DMS79 treated with DMSO at 0.1 percent for 48 hours (cell line): ENCODE measurements at places on chromosomes 12 and 14.

- DNase-seq, result no peak
Observed at GRCh38 chr14:93017301-93017797, 94.4 kb downstream of the CHGA start.

DNA sequence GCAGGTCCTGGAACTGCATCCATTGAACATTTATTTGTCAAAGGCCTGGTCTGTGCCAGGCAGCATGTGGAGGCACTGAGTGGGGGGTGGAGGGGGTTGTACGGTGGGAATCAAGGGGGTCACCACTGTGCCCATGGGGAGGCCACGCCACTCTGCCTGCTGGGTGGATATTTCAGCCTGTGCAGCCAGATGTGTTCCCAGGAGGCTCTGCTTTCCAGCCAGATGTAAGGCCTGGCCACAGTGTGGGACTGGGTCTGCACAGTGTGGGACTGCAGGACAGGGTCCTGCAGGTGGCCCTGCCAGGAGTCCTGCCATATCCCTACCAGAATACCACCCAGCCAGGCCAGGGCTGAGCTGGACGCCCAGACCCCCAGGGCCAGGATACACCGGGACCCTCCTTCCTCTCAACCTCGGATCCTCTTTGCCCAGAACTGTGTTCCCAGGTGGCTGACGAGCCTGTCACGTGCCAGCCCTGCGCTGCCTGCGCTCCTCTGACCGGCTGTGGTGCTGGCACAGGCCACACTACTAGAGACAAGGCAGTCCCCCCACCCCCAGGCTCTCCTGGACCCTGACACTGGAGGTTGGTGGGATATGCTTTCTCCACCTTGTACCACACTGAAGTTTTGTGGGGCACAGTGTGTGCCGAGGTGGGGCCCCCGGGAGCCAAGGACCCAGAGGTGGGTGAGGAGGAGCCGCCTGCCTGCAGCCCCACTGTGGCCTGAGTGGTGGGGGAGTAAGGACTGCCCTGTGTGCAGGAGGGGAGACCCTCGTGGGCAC, 17.5 kb downstream of the XRCC3 start:
- no peak for DNase-seq

GRCh38 chr12:46351886-46352650, 20.5 kb downstream of the SLC38A2 start:
- peak; percentile 57 for DNase-seq

DNA sequence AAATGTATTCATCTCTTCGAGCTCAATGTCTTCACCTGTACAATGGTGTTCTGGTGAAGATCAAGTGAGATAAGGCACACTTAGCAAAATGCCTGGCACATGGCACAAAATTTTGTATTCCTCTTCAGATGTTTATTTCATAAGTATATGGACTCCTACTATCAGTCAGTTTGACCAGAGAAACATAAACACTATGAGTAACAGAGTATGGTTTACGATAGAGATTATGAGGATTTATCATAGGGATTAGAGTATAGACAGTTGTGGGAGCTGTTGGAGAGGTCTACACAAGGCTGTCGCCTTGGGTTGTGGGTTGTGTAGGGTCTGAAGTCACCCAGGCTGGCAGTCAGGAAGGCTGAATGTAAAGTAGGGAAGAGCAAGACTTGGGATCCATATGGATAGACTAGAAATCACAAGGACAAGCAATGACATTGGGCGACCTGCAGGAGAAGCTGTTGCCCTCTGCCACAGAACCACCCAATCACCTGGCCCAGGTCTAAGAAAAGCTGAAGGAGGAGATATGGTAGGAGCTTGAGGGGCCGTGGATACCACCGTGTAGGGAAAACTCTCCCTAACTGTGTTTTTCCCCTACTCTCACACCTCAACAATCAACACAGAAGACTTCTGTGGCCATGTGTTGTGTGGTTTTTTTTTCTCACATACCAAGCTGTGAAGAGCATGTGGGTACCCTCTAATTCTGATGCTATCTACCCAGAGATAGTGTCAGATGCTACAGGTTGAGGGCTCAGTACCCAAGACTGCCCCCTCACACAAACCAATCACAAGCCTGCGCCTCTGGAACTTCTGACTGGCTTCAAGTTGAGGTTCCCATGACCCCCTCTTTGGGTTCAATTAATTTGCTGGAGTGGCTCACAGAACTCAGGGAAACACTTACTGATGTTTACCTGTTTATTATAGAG, 27.2 kb upstream of the RESF1 start:
- no peak for DNase-seq

DNA sequence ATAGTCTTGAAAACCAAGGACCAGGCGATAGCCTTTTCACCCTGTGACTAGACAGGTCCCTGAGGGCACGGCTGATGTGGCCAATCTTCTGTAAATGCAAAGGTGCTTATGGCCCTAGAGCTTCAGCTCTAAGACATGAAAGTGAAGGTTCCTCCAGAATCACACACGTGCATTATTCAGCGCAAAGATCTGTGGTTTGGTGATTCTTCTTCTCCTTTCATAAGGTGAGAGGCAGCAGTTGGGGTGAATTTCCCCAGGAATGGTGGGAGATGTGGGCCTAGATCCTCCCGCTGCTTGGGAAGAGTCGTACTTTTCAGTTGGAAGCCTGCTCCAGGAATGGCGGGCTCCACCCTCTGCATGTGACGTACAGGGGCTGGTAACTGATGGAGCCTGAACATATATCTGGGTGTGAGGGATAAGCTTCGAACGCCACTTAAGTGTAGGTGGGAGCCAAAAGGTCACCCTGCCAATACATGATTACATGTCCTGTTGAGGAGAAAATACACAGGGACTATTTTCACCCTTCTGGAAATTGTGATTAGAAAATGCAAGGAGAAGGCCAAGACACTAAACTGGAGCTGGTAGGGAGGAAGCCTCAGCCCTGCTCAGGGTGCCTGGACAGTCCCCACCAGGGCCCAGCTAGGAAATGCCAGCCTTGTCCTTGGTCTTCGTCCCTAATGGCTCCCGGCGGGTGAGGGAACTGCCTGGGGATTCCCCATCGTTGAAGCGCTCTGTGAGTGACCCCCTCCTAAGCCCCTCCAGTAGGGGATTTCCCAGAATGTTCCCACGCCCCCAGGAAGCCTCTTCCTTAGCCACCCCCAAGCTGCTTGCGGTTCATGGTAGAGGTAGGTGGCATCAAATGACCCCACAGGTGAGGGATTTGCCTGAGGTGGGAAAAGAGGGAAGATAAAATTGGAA, 17.6 kb downstream of the BATF start:
- DNase-seq, result no peak

DNA sequence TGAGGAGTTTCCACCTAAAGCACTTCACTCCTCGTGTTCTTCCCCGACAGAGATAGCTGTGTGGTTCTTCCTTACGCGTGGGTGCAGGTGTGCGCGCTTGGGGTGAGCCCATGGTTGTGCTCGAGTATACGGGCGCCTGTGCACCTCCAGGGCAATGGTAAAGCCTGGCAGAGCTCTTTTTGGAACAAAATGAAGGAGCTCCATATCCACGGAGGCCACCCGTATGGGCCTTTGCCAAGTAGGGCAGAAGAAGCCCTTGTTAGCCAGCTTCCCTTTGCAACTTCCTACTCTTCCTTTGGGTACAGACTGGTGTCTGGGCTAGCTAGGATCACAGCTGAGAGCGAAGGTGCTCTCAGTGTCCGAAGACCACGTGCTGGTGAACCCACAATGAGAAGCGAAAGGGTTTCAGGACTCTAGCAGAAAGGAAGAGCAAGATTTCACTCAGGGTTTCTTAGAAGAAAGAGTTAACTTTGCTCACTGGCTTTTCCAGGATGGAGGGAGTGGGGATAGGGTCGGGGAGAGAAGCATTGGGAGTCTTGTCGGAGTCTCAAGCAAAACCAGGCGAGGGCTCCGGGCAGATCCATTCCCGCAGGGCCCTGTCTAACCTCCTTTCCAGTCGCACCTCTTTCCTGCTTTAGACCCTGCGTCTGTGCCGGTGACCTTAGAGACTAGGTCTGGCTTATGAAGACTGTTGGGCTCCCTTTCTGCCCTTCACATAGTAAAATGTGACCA, 960 bp upstream of the LRFN5 start:
- peak; percentile 95 for DNase-seq

- no peak for DNase-seq
Observed at GRCh38 chr12:53102883-53103807, at the start of gene SOAT2. TSS of gene SOAT2 (plus strand) at chr12:53103486. CDS start at chr12:53103578, 92 bp downstream.

DNA sequence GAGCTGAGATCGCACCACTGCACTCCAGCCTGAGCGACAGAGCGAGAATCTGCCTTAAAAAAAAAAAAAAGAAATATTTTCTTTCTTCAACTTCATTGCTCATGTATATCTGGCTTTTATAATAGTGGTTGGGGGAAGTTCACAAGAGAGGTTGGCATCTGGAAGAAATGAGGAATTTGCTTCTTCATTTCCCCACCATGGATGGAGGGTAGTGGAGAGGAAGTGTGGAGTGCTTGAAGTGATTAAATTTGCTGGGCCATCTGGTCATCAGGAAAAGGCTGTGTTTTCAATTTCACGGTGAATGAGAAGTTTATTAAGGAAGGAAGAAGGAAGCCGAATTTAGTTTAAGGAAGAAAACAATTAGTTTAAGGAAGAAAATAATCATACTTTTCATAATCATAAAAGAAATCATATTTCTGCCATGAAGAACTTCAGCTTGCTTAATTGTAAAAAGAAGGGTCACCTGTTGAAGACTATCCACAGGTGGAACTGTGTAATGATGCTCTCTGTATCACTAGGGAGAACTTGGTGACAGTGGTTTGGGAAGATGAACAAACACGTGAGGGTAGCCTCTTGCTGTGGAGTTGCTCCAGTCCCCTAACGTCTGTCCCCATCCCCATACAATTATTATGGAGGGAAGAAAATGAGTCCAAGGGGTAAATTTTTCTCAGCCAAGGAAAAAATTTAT, 197.3 kb upstream of the ARHGAP5 start:
- DNase-seq, result no peak

GRCh38 chr14:70635971-70636595, 5.6 kb upstream of the TTC9 start:
- no peak for DNase-seq

- DNase-seq, result peak; percentile 77
Observed at GRCh38 chr14:63454863-63455622, 88.1 kb downstream of the PPP2R5E start.

DNA sequence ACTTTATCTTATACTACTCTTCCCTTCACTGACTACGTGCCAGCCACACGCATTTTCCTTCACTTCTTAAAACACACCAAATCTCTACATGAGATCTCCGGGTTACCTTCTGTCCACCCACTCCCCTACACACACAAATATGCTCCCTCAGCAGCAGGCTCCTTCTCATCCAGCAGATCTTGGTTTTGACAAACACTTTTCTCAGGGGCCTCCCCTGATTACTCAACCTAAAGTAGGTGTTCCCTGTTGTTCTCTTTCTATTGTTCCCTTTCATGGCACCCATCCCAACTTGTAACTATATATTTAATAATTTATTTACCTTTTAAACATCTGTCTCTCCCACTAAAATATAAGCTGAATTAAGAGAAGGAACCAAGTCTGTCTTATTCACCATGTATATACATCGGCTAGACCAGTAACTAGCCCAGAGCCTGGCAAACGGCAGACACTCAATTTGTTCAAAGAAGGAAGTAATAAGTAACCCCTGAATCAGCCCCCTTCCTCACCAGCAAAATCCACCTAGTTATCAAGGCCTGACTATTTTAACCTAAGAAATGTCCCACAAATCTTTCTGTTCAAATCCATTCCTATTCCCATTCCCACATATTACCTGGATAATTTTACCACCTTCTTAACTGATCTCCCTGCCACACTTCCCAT, 2.7 kb downstream of the C2CD5 start:
- DNase-seq, result no peak

DNA sequence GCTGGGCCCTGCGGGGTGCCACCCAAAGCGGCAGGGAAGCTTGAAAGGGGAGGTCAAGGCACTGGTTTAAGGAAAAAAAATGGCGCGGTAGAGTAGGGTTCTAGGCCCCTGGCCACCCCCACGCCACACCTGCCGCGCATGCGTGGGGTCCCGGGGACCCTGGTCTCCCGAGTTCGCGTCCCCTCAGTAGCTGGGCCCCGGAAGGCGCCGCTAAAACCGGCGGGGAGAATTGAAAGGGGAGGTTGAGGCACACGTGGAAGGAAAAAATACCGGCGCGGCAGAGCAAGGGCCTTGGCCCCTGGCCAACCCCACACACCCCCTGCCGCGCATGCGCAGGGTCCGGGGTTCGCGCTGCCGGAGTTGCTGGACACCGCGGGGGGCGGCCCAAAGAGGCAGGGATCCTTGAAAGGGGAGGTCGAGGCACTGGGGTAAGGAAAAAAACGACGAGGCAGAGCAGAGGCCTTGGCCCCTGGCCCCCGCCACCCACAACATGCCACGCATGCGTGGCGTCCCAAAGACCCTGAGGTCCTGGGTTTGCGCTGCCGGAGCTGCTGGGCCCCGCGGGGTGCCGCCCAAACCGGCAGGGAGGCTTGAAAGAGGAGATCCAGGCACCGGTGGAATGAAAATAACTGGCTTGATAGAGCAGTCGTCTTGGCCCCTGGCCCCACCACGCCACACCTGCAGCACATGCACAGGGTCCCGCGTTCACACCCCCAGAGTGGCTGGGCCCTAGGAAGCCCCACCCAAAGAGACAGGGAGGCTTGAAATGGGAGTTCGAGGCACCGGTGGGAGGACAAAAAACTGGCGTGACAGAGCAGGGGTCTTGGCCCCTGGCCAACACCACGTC, 314.5 kb downstream of the ALG10 start:
- no peak for DNase-seq

DNA sequence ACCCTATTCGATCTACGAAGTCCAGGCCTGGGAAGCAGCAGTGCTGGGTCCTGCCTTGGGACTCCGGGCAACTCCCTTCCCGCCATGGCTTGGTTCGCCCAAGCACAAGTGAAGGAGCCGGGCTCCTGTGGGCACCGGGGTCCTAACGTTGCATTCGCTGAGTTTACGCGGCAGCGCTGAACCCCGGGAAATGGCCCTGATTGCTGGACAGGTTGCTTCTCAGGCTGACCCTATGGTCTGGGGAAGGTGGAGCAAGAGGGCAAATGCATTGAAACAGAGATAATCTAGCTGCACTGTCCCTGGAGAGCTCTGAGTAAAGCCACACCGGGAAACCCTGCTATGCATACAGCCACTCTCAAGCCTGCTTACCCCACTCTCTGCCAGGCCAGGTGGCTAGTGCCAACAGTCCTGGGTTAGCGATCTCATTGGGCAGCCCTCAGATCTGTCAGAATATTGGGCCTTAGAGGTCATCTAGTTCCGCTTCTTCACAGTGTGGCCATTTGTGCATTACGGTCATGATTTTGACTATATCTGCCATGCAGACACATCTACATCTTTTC, 11.3 kb downstream of the SYNE3 start:
- DNase-seq, result no peak

DNA sequence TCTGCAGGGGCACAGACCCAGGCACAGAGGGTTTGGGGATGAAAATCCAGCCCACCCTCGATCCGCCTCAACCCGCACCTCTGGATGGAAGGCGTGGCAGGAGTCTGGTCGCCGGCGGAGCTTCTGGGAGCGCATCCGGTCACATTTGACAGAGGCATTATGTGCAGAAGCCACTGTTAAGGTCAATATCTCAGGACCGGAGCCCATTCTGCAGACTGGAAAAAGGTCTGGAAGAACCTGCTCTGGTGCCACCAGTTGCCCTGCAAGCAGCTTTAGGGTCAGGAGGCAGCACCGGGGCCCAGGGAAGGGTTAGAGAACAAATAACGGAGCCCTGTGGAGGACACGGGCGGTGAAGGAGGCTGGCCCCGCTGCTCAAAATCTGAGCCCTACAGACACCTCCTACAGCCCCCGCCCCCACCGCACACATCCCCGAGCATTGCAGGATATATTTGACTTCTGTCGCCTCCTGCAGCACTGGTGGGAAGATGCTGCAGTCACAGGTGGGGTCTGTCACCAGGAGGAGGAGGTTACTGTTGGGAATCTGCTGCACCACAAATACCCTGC, 25.1 kb upstream of the LRTM2 start:
- no peak for DNase-seq
